Fibroblast of skin of back (primary cell): ENCODE measurements at places on chromosomes 11 and 22.

DNA sequence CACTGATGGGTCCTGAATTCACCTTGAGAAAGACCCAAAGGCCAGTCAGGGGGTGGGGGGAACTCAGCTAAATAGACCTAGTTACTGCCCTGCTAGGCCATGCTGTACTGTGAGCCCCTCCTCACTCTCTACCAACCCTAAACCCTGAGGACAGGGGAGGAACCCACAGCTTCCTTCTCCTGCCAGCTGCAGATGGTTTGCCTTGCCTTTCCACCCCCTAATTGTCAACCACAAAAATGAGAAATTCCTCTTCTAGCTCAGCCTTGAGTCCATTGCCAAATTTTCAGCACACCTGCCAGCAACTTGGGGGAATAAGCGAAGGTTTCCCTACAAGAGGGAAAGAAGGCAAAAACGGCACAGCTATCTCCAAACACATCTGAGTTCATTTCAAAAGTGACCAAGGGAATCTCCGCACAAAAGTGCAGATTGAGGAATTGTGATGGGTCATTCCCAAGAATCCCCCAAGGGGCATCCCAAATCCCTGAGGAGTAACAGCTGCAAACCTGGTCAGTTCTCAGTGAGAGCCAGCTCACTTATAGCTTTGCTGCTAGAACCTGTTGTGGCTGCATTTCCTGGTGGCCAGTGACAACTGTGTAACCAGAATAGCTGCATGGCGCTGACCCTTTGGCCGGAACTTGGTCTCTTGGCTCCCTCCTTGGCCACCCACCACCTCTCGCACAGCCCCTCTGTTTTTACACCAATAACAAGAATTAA is 2.4 kb upstream of the TTC36 start:
- no peak for DNase-seq

DNA sequence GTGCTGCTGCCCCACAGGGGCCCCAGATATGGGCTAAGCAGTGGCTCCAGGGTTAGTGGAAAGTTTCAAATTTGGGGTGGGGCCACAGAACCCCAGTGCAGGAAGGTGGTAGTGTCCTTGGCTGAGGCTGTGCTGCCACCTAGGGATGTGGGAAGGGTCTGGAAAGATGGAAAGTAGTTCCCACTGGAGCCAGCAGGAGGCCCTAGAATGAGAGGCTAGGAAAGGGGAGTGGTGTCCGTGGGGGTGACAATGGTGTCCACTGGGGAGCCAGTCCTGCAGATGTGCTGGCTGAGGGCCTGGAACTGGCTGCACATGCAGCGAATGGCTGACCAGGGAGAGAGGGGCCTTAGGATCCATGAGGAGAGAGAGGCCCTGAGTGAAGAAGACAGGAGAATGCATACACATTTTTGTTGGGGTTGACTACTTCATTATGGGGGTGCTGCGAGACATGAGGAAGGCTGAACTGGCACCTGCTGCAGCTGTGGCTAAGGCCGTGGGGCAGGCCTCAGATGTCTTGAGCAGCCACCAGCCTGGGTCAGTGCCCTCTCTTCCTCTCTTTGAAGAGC is 21.1 kb downstream of the RFPL3 start:
- DNase-seq, result peak; percentile 23

DNA sequence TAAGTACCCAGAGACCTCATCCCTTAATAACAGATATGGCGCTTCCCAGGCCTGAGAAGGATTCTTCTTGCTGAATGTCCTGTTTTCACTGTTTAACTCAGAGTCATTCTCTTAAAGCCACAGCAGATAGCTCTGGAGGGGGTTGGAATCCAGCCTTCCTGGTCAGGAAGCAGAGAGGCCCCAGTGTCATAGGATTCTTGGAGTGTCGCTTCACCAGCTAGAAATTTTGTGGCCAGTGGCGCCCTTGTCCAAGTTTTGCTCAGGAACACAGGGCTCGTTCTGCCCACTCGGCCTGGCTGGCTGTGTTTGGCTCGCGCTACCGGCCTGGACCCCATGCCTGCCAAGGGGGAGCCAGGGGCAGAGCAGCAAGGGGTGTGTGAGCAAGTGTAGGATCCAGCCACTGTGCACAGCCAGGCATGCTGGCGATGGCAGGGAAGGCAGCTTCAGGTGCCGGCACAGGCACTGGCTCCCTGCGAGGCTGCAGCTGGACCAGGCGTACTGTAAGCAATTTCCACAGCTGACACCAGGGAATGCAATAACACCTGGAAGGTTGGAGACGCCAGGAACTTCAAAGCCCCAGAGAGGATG is 214.8 kb upstream of the SESN3 start:
- DNase-seq, result peak; percentile 33

DNA sequence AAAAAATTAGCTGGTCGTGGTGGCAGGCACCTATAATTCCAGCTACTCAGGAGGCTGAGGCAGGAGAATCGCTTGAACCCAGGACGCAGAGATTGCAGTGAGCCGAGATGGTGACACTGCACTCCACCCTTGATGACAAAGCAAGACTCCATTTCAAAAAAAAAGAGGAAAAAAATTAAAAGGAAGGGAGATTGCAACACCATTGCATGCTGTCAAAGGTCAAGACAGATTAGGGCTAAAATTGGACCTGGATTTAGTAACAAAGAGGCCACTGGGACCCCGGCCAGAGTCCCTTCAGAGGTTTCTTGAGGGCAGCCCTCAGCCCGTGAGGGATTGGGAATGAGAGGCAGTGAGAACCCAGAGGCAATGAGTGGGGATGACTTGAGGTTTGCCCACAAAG is 8.2 kb upstream of the MAFF start:
- no peak for DNase-seq

- no peak for DNase-seq
These were observed 9.6 kb downstream of the FAM181B start for GRCh38 chr11:82724026-82724425.

- peak; percentile 36 for DNase-seq
These were observed 24.1 kb upstream of the CELSR1 start for GRCh38 chr22:46561435-46561905.

GRCh38 chr11:34623463-34623862 is 2.6 kb downstream of the EHF start:
- no peak for DNase-seq

GRCh38 chr22:28978158-28978557 is 83.5 kb downstream of the C22orf31 start:
- peak; percentile 30 for DNase-seq

- no peak for DNase-seq
These were observed 537.6 kb downstream of the BRD1 start for GRCh38 chr22:49289822-49290679.

DNA sequence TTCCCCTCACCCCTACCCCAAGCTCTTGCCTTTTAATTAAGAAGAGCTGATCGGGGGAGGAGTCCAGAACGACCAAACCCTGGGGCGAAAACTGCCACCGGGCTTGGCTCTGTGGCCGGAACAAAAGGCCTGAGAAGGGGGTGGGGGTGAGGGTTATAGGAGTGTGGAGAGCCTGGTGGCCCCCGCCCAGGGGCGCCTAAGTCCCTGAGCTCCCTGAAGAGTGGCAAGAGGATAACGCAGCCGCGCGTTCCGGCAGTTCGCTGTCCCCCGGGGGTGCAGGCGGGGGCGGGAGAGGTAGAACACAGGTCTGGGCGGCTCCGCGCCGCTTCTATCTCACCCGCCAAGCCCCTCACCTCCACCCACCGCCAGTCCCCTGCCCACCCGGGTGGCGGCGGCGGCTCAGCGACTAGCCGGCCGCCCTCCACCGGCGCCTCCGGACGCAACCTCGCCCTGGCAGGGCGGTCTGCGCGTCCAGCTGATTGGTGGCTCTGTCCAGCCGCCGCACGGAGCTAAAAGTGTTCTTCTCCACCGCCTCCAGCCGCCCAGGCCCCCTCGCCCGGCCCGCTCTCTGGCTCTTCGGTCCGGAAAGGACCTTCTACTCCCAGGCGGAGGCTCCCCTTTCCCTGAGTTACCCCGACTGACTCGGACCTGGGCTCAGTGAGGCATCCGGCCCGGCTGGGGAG is 18.7 kb upstream of the BDNF start:
- DNase-seq, result peak; percentile 67

DNA sequence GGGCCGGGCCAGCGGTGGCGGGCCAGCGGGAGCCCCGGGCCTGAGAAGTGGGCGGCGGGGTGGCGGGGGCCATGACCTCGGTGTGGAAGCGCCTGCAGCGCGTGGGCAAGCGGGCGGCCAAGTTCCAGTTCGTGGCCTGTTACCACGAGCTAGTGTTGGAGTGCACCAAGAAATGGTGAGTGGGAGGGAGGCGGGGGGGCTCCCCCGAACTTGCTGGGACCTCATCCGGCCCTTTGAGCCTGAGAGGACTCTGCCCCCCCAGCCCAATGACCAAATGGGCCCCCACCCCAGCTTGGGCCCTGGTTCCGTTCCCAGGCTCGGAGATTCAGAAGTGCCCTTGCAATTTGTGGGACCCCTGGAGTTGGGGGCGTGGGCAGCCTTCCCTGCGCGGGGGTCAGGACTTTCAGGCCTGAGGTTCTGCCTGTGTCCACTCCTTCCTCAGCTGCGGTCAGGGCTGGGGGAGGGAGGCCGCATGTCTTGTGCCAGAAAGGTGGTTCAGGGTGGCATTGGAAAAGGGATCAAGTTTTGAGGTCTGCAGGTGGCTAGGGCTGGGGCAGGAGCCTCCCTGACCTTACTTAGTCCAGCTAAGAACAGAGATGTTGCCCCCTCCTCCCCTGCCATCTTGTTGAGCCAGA is 496 bp downstream of the EHBP1L1 start:
- no peak for DNase-seq
